ENCODE measurements at places on chromosomes 16 and 17.

DNA sequence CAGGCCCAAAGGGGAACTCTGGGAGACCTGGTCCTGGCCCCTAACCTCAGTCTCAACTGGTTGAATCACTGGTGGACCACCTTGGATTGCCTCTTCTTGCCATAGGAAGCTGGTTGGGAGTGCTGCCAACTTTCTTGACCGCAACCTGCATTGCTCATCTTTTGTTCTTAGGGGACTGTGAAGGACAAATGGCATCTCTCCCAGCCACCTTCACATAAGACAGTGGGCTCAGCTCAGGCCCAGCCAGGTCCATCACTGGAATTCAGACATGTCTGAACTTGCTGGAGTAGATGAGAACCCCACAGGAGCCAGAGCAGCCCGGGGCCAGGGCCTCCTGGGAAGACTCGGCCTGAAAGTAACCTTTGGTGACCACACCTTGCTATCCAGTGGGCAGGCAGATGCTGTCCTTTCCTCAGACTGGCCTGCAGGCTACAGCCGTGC, 18.8 kb downstream of the ADORA2B start:
- no peak for DNase-seq

GRCh38 chr17:61409301-61410112, 9.9 kb downstream of the TBX2 start:
- DNase-seq, result peak; percentile 76

- DNase-seq, result no peak
Observed at GRCh38 chr17:40452216-40452787, 9.1 kb downstream of the IGFBP4 start.

GRCh38 chr17:18059283-18059682, 20.1 kb downstream of the GID4 start:
- DNase-seq, result no peak

- no peak for DNase-seq
Observed at GRCh38 chr16:73177729-73178295, 129.9 kb upstream of the ZFHX3 start.

DNA sequence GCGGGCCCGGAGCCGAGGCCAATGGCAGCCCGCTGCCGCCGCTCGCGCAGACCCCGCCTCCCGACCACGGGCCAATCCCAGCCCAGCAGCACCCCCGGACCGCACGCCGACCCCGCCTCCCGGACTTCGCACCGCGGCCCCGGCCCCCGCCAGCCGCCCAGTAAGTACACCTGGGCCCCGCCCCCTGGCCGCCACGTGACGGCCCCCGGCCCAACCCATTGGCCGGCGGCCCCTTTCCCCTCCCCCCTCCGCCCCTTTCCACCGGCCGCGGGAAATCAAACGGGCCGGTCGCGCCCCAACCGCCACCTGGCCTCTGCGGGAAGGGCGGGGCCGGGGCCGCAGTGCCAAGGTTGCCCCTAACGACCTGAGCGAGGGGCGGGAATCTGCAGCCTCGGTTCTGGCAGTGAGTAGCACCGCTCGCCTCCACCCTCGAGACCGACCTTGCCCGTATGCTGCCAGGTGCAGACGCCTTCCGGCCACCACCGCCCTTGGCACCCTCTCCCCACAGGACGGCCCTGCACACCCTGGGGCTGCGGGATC, at the start of gene YBX2:
YBX2 (minus strand) TSS at position 26 of the 540 bp plus-strand sequence. CDS start 139 bp downstream, outside the sequence.
- no peak for DNase-seq

Data from OCI-M1 (cell line).